NAMALWA (cell line): ENCODE measurements at places on chromosomes 5 and 9.

DNA sequence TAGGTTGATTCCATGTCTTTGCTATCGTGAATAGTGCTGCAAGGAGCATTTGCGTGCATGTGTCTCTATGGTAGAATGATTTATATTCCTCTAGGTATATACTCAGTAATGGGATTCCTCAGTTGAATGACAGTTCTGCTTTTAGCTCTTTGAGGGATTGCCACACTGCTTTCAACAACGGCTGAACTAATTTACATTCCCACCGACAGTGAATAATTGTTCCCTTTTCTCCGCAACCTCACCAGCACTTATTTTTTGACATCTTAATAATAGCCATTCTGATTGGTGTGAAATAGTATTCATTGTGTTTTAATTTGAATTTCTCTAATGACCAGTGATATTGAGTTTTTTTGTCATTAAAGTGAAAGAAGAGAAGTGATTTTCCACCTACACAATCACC, 18.5 kb downstream of the IFNA5 start:
- no peak for DNase-seq

GRCh38 chr5:55600497-55601203, 65.9 kb upstream of the PLPP1 start:
- DNase-seq = no peak

DNA sequence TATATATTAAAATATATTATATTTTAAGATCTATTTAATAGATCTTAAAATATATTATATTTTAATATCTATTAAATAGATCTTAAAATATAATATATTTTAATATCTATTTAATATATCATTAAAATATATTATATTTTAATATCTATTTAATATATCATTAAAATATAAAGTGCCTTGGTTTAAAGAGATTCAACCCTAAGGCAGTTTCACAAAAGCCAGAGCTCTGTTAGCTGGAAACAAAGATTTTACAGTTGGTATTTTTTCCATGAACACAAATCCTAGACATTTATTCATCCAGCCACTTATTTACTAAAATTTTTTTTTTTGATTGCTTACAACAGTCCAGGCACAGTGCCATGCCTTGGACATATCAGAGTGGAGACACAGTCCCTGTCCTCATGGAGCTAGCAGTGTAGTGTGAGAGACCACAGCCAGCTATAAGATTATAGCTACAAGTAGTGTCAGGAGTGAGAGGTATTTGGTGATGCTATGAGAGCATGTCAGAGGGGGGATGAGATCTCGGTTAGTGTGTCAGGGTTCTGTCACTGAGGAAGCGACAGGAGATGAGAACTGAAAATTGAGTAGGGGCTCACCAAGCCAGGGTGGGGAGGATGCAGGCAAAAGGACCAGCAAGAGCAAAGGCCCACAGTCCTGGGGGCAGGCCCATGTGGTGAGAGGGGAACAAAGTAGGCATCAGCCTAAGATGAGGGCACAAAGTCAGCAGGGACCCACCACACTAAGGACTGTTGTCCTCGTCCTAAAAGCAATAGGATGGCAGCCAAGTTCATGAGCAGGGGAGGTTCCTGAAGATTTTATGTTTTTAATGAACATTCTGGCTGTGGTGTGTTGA, 74.5 kb downstream of the FBXO38 start:
- DNase-seq = no peak

GRCh38 chr5:136890431-136891148, 525.2 kb upstream of the TRPC7 start:
- no peak for DNase-seq

DNA sequence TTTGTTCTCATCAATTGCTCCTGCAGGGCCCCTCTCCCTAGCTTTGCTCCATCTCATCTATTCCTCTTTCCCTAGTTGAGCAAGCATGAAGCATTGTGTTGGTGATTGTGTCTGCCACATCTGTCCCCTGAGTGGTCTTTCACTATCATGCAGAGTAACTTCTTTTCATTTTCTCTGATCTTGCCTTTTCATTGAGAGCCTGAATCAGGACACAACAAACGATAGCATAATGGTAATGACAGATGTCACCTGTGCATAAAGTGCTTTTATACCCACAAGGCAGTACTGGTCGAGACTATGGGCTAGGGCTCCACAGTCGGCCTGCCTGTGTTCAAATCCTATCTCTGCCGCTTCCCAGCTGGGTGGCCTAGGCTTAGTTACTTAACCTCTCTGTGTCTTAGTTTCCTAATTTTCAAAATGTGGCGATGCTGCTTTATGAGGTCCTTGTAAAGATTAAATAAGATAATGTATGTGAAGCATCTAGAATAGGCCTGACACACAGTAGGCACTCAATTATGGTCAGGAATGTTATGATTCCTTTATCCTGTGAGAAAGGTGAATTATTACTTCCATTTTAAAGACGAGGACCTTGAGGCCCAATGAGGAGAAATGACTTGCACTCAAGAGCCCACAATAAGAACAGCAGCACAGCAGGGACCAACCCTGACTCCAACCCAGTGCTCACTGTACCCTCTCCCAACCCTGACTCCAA, 137.1 kb upstream of the ZNF618 start:
- DNase-seq = peak; percentile 64
